Activated CD4-positive, alpha-beta T cell treated with anti-CD3 and anti-CD28 coated beads for 4 hours (primary cell): ENCODE measurements at places on chromosomes 5 and 9.
A peak's percentile ranks its signal among the peaks of the same experiment; 100 is the strongest.

GRCh38 chr5:137395011-137395755 is 103.9 kb downstream of the SPOCK1 start:
- DNase-seq, result no peak

DNA sequence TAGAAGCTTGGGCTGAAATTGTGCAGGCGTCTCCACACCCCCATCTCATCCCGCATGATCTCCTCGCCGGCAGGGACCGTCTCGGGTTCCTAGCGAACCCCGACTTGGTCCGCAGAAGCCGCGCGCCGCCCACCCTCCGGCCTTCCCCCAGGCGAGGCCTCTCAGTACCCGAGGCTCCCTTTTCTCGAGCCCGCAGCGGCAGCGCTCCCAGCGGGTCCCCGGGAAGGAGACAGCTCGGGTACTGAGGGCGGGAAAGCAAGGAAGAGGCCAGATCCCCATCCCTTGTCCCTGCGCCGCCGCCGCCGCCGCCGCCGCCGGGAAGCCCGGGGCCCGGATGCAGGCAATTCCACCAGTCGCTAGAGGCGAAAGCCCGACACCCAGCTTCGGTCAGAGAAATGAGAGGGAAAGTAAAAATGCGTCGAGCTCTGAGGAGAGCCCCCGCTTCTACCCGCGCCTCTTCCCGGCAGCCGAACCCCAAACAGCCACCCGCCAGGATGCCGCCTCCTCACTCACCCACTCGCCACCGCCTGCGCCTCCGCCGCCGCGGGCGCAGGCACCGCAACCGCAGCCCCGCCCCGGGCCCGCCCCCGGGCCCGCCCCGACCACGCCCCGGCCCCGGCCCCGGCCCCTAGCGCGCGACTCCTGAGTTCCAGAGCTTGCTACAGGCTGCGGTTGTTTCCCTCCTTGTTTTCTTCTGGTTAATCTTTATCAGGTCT is at the start of gene C9orf72:
TSS of gene C9orf72 (minus strand) at position 564 of the 716 bp plus-strand sequence. CDS start 6,361 bp downstream, outside the sequence.
- DNase-seq, result peak; percentile 91

- DNase-seq, result no peak
Observed at GRCh38 chr5:144945503-144945902, 774.8 kb downstream of the KCTD16 start.

DNA sequence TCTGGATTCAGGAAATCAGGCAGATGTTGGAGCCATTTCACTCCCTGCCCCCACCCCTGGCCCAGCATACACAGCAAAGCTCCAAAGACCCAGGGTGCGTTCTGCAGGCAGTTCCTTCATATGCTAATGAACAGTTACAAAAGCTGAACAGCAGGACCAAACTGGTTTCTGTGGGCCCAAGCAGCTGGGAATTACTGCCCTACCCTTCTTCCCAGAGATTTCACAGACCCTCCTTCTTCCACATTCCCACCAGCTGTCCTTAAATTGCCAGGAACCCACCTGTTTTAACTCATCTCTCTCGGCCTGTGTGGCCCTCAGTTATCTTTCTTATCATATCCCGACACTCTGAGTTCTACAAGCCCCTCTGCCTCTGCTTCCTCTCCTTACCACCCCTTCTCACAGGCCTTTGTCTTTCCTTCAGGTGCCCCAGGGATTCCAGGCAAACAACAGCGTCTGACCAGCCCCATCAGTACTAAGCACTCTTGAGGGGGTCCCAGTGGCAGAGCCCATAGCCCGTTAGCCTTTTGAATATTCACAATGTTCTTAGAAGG is 10.6 kb upstream of the F2RL1 start:
- DNase-seq, result no peak

DNA sequence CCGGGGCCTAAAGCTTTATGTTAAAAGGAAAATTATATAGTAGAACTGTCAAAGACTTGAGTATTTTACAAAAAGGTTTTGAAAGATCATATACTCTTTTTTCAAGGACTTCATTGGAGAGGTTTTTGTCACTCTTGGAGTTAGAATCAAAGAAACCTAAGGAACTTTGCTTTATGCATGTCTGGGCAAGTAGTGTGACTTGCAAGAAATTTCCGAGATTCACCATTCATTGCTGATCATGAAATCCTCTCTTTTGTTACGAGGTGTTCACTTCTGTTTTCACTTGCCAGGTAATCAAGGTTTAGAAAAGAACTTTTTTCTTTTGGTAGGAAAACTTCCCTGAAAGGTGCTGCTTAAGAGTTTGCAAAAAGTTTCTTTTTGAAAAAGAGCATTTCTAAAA is 64.8 kb downstream of the NUP214 start:
- no peak for DNase-seq

GRCh38 chr9:36665387-36665786 is 92.7 kb downstream of the MELK start:
- DNase-seq, result no peak

GRCh38 chr5:63860379-63860778 is 101.9 kb downstream of the HTR1A start:
- no peak for DNase-seq

GRCh38 chr9:97696803-97697601 is at the start of gene XPA:
XPA (minus strand) TSS chr9:97697340; CDS start chr9:97697292, 48 bp downstream.
- peak; percentile 96 for DNase-seq

DNA sequence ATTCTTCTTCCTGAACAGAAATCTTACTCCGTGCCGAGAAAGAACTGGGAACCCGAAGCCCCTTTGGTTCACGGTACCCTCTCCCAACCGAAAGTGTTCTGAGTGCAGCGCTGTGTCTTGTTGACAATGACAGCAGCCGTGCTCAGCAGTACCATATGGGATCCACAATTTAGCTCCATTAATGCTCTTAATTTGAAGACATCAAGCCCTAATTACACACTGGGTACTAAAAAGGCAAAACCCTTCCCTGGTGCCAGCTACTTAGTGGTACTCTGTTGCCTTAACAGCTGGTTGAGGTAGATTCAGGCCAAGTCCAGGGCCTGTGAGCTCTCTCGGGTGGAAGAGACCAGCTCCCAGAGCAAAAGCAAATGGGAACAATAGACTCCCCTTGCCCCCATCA is 24.5 kb downstream of the DDX31 start:
- DNase-seq, result no peak
